Smooth muscle cell of trachea (primary cell): ENCODE measurements at places on chromosomes 11 and 22. TPM values are rescaled to one million over a fixed set of nuclear protein-coding genes. Genes with fewer than 3 reads are reported as not detected.

The EIF3L gene
- 313 and 409 TPM in 2 replicates for total RNA-seq

The YPEL1 gene
- 0.58 and 0.99 TPM in 2 replicates for total RNA-seq

The PAMR1 gene
- total RNA-seq, result 141 and 670 TPM in 2 replicates

The EXT2 gene
- 137 and 234 TPM in 2 replicates for total RNA-seq
